ENCODE measurements at places on chromosomes 5 and 9.
A peak's percentile ranks its signal among the peaks of the same experiment; 100 is the strongest.

- H3K4me3 ChIP-seq: no peak overlapping the region
- no peaks in the 10 kb centered on the region for H3K27me3 ChIP-seq
- peaks cover 9% of the 10 kb centered on the region for H3K4me1 ChIP-seq
Observed at GRCh38 chr5:33936004-33936380, 194 bp upstream of the RXFP3 start.

- no peaks in the 10 kb centered on the region for H3K36me3 ChIP-seq
- no peak overlapping the region for H3K27ac ChIP-seq
- H3K27me3 ChIP-seq: no peaks in the 10 kb centered on the region
Observed at GRCh38 chr5:116573279-116573701, 1.3 kb downstream of the SEMA6A start.

- no peaks in the 10 kb centered on the region for H3K27me3 ChIP-seq
- H3K4me1 ChIP-seq: peaks cover 8% of the 10 kb centered on the region
- no peak for DNase-seq
- no peak overlapping the region for H3K27ac ChIP-seq
- no peak overlapping the region for H3K4me3 ChIP-seq
- H3K36me3 ChIP-seq: peaks cover 9% of the 10 kb centered on the region
Observed at GRCh38 chr5:151780348-151780747, 8.6 kb downstream of the G3BP1 start.

DNA sequence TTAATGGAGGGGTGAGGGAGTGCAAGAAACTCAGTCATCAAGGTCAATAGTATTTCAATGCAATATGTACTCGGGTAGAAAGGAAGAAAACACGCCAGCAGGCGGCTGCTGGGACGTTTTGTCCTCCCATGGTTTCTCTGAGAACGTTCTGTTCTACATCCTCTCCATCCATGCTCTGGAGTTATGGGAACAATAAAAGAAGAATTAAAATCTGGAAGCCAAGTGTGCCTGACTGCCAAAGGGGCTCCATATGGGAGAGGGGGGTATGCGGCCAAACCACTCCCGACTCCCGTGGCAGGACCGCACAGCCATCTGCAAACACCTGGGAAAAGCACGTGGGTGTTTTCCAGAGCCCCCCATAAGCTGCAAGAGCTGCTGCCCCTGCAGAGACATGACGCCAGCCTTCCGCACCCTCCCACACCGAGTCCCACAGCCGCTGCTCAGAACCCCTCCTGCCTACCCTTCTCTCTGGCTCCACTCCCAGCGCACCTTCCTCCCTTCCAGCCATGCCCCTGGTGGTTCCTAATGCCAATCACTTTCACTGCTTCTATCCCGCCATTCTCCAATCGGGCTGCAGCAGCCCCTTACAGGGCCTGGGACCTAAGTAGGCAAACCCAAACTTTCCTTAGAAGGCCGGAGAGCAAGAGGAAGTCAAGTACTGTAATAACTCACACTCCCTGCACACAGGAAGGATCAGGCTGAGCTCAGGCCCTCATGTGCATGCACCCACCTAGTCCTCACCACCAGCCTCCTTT, 241.6 kb downstream of the SYK start:
- DNase-seq: no peak
- no peak overlapping the region for H3K4me3 ChIP-seq
- no peak overlapping the region for H3K27ac ChIP-seq
- no peaks in the 10 kb centered on the region for H3K4me1 ChIP-seq

- H3K4me1 ChIP-seq: no peaks in the 10 kb centered on the region
Observed at GRCh38 chr9:137494550-137495351, 35.6 kb upstream of the NSMF start.

DNA sequence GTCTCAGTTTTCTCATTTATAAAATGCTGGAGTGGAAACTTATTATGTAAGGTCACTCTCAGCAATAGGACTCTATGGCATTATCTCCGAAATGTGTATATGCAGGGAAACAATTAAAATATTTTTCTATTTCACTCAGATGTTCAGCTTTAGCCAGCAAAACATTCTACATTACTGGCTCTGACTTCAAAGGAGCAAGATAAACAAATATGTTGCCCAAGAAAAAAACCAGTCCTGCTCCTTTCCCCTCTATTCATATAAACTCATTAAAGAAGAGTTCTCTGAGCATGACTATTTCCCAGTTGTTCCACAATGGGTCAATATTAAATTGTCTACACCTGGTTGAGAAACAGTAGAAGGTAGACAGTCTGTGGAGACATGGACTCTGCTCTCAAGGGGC, 155.0 kb downstream of the NPR3 start:
- H3K4me1 ChIP-seq: peaks cover 4% of the 10 kb centered on the region
- no peaks in the 10 kb centered on the region for H3K27me3 ChIP-seq
- DNase-seq: no peak
- no peaks in the 10 kb centered on the region for H3K36me3 ChIP-seq
- no peak overlapping the region for H3K27ac ChIP-seq

DNA sequence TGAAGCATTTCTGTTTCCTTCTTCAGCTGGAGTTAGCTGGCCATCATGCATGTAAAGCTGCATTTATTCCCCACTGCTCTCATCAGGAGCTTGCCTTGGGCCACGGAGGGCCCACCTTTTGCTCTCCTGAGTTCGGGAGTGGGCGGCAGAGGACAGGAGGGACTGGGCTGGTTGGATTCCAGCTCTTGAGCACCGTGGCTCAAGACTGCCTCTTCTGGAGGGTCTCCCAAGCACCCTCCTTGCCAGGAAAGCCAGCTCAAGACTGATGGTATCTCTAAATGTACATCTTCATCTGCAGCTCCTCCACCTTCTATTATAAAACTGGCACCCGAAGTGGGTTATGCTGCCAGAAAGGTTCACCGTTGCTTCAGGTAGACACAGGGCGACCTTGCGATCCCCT, 399.6 kb upstream of the IRX1 start:
- H3K36me3 ChIP-seq: no peaks in the 10 kb centered on the region
- no peak for DNase-seq
- peaks cover 3% of the 10 kb centered on the region for H3K27me3 ChIP-seq
- H3K4me3 ChIP-seq: no peak overlapping the region

DNA sequence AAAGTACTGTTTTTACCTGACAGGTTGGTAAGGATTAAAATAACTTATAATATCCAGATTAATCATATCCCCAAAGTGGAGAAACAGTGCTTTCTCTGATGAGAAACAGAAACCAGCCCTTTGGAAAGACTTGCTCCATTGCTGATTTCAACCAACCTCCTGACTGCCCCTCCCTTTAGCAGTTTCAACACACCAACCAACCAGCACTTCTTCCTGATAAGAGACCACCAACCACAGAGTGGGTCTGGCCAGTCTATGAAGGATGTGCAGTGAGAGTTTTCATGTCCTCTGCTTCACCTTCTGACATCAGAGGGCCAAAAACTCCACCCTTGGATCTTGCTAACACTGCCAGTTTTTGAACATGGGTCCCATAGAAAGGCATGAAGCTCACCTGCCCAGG, 28.1 kb downstream of the RIGI start:
- H3K4me3 ChIP-seq: no peak overlapping the region
- no peak overlapping the region for H3K27ac ChIP-seq
- H3K27me3 ChIP-seq: no peaks in the 10 kb centered on the region
- H3K4me1 ChIP-seq: no peaks in the 10 kb centered on the region
- peaks cover 35% of the 10 kb centered on the region for H3K36me3 ChIP-seq

DNA sequence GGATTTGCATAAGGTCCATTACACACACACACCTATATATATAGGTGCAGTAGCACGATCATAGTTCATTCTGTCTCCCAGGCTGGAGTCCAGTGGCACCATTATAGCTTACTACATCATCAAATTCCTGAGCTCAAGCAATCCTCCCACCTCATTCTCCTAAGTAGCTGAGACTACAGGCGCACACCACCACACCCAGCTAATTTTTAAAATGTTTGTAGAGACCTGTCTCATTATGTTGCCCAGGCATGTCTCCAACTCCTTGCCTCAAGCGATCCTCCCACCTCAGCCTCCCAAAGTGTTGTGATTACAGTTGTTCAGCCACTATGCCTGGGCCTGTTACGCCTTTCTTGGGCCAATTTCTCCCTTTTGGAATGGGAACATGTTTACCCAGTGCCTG, 39.7 kb downstream of the DNAJB5 start:
- DNase-seq: no peak
- H3K36me3 ChIP-seq: no peaks in the 10 kb centered on the region
- H3K4me3 ChIP-seq: no peak overlapping the region
- H3K4me1 ChIP-seq: no peaks in the 10 kb centered on the region
- no peaks in the 10 kb centered on the region for H3K27me3 ChIP-seq

DNA sequence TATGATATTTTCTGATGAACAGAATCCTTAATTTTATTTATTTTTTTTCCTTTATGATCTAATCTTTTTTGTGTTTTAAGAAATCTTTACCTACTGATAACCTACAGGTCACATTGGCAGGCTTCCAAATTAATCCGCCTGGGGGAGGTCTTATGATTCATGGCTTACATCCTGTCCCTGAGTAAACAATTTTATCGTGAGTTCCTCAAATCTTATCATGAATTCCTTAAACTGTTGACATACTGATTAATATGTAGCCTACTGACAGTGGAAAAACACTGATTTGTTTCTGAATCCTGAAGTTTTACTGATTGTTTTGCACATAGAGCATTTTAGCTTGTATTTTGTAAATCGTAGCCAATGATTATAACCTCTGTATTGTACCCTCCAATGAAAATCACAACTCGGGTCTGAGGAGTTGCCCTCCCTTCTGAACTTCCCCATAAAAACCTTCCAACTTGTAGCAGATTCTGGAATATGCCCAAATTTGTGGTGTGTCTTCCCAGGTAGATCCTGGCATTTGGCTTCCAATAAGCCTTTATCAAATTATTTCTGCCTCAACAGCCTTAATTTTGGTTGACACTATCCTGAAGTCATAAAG, 105.6 kb downstream of the VCAN start:
- H3K4me1 ChIP-seq: no peaks in the 10 kb centered on the region
- H3K27me3 ChIP-seq: no peaks in the 10 kb centered on the region
- H3K4me3 ChIP-seq: no peak overlapping the region
- peak; percentile 10 for DNase-seq

DNA sequence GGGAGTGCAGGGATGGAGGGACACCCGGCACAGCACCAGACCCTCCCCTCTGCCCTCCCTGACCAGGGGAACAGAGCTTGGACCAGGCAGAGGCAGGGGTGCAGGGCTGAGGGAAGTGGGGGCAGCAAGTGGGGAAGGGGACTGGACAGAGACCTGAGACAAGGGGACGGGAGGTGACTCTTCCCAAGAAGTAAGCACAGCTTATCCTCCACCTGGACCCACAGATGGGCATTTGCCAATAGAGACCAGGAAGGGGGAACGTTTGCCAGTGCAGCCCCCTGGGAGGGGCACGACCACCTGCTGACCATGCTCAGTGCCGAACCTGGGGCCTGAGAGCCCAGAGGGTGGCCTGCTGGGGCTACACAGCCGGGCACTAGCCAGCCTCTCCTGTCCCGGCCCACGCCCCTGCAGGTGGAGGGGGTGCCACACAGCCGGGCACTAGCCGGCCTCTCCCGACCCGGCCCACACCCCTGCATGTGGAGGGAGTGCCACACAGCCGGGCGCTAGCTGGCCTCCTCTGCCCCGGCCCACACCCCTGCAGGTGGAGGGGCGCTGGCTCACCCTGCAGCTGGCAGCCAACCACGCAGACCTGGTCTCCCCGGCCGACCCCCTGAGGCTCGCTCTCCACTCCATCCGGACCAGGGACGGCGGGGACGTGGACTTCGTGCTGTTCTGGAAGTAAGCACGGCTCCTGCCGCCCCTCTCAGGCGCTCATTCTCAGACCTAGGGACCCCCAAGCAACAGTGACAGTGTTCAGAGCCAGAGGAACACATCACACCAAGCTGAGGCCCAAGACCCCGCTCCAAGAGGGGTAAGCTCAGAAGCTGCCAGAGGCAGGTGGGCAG, 24.3 kb downstream of the GLT6D1 start:
- no peaks in the 10 kb centered on the region for H3K4me1 ChIP-seq

- H3K36me3 ChIP-seq: no peaks in the 10 kb centered on the region
- H3K27ac ChIP-seq: no peak overlapping the region
- H3K27me3 ChIP-seq: peaks cover 4% of the 10 kb centered on the region
- no peak overlapping the region for H3K4me3 ChIP-seq
Observed at GRCh38 chr5:92552206-92553160, 1028.5 kb downstream of the NR2F1-AS1 start.

All from common myeloid progenitor, CD34-positive (primary cell).